Stimulated activated CD4-positive, alpha-beta T cell treated with anti-CD3 and anti-CD28 coated beads, Interleukin-1b, Interleukin-23, amount 100 ng/mL, for 1 hour (primary cell): ENCODE measurements at places on chromosomes 1 and 21.

GRCh38 chr1:20061866-20062265 is 8.1 kb upstream of the PLA2G5 start:
- DNase-seq = no peak

DNA sequence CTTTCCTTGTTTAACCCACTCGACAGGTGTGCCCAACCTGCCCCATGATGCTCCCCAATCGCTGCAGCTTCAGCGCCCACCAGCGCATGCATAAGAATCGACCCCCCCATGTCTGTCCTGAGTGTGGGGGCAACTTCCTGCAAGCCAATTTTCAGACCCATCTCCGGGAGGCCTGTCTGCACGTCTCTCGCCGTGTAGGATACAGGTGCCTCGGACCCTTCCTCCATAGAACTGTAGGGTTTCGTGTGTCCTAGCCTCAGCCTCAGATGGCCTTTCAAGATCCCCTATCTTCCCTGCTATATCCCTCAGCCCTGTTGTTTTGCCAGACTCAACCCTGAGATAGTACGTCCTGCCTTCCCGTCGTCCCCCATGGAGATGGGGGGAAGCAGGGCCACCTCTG is 6.4 kb downstream of the ZNF687 start:
- no peak for DNase-seq

DNA sequence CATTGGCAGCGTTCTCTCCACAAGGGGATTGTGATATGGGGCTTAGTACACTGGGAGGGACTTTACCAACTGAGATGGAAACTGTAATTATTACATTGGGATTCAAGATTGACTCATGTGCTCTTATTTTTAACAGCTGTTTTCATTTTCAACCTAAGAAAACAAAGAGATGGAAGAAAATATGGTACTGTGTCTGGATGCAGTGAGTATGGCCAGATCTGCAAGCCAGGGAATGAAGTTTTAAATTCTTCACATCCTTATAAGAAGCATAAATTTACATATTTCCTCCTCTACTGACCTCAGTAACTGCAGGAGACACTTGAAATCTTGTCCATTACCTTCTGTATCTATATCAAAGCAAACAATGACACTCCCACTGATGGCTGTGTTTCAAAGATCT is 81.5 kb upstream of the EDEM3 start:
- no peak for DNase-seq

- no peak for DNase-seq
These were observed 25.2 kb upstream of the TDRD10 start for GRCh38 chr1:154476791-154477190.

DNA sequence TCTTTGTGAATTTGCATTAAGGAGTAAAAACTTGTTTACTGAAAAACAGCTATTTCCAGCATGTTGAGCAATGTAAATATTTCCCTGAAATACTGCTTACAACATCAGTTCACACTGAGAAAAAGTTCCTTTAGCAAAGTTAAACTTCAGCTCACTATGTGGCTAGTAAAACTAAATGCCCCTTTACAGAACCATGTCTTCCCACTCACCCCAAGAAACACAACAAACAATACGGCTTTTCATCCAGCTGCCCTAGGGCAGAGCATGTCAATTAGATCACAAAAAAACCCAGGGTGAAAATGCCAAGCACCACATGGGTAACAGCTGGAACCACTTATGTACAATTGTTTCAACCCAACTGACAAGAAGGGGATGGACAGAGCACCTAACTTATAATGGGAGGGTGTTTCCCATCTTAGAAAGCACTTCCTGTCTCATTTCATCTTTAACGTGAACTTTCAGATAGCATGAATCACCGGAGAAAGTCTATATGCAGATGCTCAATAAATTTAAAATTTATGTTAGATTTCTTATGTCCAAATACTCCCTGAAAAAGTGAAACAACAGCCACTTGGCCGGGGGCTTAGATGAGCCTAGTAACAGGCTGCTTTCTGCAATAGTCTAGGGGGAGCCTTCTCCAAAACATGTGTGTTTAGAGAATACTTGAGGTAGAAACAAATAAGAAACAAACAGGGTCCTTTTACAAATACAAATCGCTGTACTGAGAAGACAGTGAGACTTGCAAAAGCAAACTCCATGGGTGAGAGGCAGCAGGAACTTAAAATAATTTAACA is 6.6 kb downstream of the NID1 start:
- no peak for DNase-seq

DNA sequence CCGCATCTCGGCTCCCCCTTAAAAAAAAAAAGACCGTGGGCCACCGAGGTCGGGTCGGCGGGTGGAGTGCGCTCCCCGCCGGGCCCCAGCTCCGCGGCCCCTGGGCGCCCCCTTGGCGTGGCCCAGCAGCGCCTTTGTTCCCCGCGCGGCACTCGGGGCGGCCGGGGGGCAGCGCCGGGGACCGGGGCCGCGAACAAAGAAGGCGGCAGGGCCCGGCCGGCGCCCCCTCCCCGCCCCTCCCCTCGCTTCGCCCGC is 571 bp downstream of the MARCKSL1 start:
- DNase-seq = no peak

- no peak for DNase-seq
These were observed 1458.8 kb downstream of the MRPL39 start for GRCh38 chr21:24148461-24148860.

DNA sequence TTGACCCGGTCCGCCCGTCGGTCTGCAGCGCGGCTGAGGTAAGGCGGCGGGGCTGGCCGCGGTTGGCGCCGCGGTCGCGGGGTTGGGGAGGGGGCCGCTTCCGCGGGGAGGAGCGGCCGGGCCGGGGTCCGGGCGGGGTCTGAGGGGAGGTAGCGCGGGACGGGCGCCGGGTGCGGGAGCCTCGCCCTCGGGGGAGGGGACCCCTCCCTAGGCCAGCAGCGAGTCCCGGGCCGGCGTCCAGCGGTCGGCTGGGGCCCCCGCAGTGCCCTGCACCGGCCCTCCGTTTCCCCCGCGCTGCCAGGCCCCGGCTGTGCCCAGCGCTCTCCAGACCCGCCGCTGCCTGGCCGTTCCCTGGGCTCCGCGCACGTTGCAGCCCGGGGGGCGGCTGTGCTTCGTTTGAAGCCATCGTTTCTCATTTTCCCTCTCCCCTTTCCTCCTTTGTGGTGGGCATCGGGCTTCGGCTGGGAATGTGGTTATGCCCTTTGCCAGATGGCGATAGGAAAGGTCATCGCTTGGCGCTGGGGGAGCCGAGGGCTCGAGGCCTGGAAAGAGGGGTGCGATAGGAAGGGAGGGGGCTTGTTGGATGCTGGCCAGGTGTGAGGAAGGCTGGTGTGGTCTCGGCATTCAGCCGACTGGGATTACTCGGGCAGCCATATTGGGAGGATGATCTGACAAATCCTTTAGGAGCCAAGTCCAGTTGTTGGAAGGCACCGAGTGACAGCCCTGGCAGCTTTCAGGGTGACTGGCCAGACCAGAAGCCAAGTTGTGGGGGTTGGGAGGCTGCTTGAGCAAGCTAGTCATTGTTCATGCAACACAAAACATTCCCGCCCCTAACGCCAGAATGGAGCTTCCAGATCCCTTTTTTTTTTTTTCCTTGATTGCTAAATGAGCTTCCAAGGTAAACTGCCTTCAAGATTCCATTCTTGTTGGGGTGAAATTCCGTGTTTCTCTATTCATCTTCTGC is 753 bp downstream of the KIF1B start:
- DNase-seq = no peak

- no peak for DNase-seq
These were observed 1.1 kb downstream of the SPSB1 start for GRCh38 chr1:9293533-9294404.

DNA sequence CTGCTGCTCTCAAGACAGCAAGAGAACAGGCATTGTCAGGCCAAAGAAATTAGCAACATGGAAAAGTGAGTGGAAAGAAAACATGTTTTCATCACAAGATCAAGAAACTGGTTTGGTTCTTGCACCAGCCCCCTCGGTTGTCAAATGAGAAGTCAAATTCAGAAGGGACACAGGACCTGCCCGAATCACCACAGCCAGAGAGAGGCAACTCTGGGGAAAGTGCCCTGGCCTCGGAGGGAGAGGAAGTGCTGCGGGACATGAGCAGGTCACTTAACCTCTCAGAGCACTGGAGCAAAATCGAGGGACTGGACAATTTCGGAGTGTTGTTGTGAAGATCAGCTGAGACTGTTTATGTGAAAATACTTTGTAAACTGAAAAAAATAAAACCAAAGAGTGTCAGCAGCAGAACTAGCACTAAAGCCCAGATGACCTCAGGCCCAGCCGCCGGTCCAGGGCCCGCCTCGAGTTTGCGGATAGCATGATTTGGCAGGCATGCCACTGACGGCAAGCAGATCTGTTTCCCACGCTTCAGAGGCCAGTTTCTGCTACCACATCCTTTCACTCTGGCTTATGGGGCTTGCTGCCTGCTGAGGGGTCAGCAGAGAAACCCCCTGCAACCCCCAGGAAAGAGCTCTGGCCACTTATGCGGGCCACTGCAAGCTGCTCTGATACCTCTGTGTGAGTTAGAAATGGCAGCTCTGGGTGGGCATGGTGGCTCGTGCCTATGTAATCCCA is 32.1 kb downstream of the CD247 start:
- DNase-seq = no peak

DNA sequence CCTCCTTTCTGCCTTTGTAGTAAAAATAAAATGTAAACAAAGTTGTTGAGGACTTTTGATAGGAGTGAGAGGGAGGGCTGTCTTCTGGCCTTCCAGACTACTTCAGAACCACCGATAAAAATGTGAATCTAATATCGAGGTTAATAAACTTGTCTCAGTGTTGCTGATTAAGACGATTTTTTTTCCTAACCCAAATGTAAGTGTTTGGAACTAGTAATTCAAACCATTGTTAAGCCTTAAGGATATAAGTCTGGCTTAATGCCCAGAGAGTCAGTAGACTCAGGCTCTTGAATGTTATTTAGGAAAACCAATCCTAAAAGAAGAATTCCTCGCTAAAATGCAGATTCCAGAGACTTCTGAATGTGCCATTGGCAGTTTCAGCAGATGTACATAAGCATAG is 356.9 kb downstream of the SIPA1L2 start:
- DNase-seq = no peak
